ENCODE measurements at places on chromosomes 3 and 15.
A peak's percentile ranks its signal among the peaks of the same experiment; 100 is the strongest.

- no peak for DNase-seq
Observed at GRCh38 chr3:153629148-153629547, 467.1 kb downstream of the RAP2B start.

GRCh38 chr3:46575577-46576222 lies 9.6 kb upstream of the LRRC2 start:
- no peak for DNase-seq

DNA sequence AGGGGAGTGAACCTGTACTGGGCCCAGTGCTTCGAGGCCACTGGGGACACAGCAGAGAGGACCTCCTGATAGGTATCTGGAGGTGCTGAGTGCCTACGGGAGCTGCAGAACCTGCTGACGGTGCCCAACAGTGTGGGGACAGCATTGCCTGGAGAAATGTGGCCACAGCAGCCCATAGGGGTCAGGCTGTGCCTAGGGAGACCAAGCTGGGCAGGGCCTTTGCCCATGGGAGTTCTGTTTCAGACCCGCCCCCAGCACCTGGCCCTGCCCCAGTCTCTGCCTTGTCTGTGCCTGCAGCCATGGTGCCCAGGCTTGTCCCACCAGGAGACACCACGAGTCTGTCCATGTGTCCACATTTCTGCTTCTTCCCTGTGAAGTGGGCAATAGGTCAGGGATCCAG lies 15.3 kb upstream of the RPL32 start:
- no peak for DNase-seq

DNA sequence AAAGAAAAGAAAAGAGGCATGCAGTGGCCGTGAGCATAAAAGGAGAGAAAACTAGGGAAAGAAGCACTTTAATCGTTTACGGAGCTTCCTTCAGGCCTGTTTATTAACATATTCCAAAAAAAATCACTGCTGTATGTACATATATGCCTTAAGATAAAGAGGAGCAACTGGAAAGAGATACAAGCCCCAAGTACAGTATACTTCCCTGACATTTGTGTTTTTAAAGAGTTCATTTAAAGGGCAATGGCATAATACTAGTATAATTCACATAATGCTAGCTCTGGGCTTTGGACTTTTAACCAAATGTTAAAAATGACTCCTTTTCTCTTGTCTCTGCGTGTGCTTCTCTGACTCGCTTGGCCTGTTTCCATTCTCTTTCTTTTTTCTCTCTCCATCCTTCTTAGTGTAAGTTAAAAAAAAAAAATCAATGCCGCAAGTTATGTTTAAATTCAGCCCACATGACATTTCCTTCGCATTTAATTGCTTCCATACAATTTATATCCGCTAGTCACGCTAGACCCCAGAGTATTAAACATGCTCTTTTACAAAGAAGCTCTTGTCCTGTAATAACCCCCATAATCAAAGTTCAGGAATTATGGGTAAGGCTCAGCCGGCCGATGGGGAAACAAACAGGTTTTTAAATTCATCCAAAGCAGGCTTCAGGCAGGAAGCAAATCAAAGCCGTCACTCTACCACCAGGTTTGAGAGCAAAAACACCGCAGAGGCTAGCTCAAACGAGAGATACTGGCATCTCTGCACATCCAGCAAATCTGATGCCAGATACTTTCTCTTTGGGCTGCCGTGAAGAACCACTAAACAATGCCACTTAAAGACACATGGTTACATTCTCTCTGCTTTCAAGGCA lies 19.4 kb downstream of the WWTR1 start:
- DNase-seq, result no peak

DNA sequence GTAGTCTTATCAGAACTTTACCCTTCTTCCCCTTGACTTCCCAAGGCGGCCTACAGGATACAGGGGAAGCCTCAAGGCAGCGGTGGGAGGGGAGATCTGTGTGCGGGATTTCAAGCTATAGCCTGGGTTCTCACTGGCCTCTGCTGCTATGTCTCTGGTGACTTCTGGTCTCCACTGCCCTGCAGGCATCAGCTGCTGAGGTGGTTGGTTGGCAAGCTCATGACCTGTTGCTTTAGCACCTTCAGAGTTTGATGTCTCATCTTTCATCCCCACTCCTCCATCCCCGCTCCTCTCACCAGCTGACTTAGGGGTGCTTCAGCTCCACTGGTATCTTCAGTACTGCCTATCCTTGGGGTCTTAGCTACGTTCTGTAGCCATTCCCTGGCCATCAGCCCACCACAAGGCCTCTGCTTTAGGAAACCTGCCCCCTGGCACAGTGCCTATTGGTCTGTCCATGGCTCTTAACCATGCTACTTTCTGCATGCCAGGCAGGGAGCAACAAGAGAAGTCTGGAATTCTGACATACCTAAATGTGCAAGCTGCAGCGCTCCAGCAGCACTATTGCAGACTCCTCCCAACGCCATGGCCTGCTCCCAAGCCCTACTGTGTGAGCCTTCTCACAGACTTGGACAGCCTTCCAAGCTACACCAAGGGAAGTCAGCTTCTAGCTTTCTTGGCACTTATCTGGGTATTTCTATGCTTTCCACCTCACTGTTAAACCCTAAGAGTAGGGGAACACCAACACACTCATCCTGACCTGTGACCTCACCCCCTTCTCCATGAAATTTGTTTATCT lies 1.8 kb upstream of the YEATS2 start:
- DNase-seq, result no peak

DNA sequence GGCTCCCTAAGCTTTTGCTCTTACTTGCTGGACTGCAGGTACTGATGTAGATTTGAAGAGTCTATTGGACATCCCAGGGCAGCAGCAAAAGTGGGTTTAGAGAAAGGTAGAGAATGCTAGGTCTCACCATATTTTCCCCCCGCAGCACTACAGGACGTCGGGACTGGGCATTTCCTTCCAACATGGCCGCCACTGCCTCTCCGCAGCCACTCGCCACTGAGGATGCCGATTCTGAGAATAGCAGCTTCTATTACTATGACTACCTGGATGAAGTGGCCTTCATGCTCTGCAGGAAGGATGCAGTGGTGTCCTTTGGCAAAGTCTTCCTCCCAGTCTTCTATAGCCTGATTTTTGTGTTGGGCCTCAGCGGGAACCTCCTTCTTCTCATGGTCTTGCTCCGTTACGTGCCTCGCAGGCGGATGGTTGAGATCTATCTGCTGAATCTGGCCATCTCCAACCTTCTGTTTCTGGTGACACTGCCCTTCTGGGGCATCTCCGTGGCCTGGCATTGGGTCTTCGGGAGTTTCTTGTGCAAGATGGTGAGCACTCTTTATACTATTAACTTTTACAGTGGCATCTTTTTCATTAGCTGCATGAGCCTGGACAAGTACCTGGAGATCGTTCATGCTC lies 11.2 kb downstream of the CYP8B1 start:
- DNase-seq, result no peak

- no peak for DNase-seq
Observed at GRCh38 chr3:130728037-130728436, 18.6 kb downstream of the PIK3R4 start.

DNA sequence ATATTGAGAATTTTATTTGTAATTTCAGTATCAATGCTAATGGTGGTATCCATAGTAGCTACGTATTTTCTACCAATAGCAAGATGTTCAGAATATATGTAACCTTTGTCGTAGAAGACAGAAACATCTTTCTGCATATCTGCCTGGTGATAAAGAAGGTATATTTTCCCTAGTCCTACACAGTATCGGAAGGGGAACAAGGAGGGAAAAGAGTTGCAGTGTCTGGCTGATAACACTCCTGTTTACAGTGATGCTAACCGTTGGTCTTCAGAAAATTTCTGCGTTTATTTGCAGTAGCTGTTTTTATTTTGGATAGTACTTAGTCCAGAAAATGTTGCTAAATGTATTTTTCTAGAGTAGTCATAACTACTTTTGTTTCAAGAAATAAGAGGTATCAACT lies 25.2 kb downstream of the TSC22D2 start:
- no peak for DNase-seq

DNA sequence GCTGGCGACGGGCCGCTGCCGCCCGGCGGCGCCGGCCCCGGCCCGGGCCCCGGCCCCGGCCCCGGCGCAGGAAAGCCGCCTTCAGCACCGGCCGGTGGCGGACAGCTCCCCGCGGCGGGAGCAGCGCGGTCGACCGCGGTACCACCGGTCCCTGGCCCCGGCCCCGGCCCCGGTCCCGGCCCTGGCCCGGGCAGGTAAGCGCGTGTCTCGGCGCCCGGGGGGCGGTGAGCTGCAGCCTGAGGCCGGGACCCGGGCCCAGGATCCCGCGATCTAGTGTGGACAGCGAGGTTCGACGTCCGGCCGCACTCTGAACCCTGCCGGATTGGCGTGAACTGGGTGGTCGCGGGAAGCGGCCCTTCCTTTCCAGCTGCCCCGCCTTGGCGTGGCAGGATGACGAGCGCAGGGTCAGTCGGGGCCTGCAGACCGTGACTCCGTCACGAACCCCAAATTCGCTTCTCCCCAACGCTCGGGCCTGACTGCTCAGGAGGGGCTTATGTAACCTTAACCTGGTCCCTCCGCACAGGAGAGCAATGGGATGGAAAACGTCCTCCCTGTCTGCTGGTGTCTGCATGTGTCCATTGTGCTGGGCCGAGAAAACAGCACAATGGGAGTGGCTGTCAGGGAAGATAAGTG lies 472 bp downstream of the BSN start:
- peak; percentile 73 for DNase-seq

GRCh38 chr3:168028086-168028485 lies 67.6 kb downstream of the GOLIM4 start:
- DNase-seq, result no peak

DNA sequence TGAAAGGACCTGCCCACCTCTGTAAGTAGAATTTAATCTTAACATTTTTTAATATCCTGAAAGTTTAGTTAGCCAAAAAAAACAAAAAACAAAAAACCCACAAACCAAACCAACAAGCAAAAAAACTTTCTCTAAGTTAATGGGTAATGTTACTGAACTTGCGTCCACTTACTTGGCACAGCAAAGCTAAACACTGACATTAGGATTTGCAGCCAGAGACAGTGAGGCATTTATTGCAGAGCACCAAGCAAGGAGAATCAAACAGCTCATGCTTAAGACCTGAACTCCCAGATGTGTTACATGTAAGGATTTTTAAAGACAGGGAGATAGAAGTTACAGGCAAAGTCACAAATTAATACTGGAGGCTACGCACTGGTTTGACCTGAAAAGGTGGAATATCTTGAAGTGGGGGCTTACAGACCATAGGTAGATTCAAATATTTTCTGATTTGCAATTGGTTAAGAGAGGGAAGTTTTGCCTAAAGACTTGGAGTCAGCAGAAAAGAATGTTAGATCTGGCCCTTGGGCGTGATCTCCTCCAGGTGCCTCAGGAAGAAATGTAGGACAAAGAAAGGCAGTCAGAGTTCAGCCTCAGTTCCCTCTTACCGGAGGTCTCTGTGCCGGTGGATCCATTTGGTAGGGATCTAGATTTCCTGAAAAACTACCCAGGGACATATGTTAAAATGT lies 205.0 kb downstream of the ADAMTSL3 start:
- DNase-seq, result no peak

GRCh38 chr3:53859178-53859577 lies 12.8 kb downstream of the IL17RB start:
- no peak for DNase-seq

GRCh38 chr3:16127249-16127648 lies 47.2 kb upstream of the GALNT15 start:
- DNase-seq, result no peak

DNA sequence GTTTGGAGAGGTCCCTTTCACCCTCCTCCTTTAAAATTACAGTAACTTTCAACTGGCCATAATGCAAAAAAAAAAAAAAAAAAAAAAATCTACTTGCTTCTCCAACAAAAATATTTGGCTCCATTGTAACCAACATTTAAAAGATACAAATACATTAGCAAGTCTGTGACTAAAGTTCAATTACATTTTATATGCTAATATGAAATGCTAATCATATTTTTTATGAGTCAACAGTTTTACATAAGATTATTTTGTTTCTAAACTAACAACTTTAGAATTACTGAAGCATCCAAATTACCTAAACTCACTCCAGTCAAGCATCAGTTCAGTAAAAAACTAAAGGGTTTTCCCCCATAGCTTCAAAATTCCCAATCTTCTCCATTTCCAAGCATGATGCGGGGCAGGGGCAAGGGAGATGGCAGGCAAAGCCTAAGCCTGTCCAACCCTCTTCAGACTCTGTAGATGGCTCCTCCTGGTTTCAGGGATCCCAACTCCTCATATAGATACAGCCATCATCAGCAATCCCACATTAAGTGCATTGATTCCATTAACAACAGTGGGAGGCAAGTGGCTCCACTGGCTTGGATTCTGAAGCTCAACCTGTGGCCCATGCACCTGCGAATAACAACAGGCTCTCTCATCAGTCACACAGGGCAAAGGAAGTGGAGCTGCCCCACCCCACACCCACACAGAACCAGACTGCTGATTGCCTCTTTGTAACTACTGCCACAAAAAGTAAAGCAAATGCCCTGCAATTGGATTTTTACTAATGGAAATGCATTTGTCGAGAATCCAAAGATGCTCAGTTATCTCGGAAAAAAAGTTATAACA lies 15.0 kb downstream of the SFMBT1 start:
- DNase-seq, result no peak

DNA sequence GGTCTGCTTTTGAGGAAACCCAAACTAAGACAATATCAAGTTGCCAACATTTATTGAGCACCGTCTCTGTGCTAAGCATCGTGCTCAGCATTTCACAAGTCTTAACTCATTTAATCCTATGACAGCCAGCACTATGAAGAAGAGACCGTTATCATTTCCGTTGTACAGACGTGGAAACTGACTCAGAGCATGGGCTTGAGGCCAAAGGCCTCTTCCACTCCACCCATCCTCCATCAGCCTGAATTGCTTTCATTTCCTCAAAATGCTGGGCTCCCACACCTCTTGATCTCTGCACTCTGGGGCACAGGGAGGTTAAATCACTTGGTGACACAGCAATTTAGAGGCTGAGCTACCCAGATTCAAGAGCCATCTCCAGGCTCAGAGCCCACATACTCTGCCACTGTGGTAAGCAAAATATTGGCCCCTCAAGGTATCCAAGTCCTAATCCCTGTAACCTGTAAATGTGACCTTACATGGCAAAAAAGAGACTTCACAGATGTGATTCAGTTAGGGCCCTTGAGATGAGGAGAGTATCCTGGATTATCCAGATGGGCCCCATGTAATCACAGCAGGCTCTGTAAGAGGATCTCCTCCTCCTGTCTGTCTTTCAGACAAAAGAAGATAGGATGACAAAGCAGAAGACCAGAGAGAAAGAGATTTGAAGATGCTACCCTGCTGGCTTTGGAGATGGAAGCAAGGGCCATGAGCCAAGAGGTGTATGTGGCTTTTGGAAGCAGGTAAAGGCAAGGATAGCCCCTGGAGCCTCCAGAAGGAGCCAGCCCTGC lies 24.3 kb upstream of the FLNB start:
- DNase-seq, result peak; percentile 34

GRCh38 chr3:62249855-62250543 lies 123.4 kb downstream of the FEZF2 start:
- DNase-seq, result no peak

DNA sequence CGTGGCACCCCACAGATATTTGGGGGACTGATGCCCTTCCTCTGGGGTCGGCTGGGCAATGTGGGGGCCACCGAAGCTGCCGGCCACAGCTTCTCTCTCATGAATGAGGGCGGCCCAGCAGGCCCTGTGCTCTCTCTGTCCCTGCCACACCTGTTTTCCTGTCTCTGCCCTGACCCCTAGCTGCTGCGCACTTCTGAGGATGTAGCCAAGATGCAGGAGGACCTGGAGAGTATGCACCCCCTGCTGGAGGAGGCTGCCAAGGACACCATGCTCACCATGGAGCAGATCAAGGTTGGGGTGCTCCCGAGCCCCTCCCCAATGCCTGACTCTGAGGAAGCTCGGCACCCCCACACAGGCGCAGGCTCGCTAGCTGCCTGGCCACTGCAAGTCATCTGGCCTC lies 59.7 kb downstream of the SEMA3G start:
- no peak for DNase-seq

All from activated B cell treated with CpG ODN at 0.5 μM for 24 hours (primary cell).